ENCODE measurements at places on chromosomes 4 and X.
A peak's percentile ranks its signal among the peaks of the same experiment; 100 is the strongest.

GRCh38 chrX:81348388-81348787, 146.5 kb downstream of the SH3BGRL start:
- DNase-seq = no peak

- no peak for DNase-seq
These were observed 185.9 kb downstream of the STK32B start for GRCh38 chr4:5237086-5237660.

GRCh38 chr4:15920723-15921591, 17.6 kb downstream of the FGFBP1 start:
- no peak for DNase-seq

DNA sequence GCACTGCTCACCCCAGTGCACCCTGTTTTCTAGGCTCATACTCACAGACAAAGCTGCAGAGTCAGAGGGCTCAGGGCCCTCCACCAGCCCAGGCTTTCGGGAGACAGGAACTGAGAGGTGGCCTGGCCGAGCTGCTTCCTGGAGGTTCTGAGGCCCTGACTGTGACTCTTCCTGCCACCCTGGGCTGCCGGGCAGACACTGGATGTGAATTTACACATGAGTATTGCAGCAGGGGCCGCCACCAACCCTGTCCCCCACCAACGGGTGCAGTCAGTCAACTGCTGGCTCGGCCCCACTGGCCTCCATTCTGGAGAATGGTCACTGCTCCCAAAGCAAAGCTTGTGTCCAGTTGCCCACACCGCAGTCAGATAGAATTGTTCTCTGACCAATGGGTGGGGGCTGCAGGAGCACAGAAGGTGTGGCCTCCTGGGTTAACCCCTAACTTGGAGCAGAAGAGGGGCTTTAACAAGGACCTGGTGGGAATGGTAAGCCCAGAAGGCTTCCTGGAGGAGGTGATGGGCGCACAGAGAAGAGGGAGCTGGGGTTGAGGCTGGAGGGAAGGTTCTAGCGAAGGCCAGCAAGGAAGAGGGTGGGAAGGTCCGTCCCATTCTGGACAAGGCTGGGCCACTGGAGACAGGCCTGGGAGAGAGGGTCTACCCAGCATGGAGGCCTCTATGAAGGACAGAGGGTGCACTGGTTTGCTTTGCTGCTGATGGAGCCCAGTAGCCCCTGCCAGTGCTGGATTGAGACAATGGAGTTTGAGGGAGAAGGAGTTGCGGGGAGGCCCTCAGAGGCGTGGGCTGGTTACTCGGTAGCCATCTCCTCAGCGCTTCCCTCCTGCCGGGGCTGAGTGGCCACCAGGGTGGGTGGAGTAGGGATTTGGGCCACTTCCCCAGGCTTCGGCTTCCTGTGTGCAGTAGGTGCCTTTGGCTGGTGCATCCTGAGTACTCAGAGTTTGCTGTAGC, 135.3 kb downstream of the CPZ start:
- no peak for DNase-seq

DNA sequence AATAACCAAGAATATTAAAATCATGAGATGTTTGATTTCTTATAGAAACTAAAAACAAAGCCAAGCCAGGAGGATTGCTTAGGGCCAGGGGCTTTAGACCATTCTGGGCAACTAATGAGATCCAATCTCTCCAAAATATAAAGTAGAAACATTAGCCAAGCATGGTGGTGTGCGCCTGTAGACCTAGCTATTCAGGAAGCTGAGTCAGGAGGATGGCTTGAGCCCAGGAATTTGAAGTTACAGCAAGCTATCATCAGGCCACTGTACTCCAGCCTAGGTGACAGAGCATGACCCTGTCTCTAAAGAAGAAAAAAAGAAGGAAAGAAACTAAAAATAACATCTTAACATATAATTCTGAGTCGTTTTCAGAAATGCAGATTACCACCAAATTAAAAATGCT, 96.7 kb downstream of the NAF1 start:
- no peak for DNase-seq

- DNase-seq = no peak
These were observed 273.2 kb downstream of the EVC2 start for GRCh38 chr4:5435201-5435600.

GRCh38 chrX:34632384-34632783, 24.7 kb downstream of the TMEM47 start:
- no peak for DNase-seq

DNA sequence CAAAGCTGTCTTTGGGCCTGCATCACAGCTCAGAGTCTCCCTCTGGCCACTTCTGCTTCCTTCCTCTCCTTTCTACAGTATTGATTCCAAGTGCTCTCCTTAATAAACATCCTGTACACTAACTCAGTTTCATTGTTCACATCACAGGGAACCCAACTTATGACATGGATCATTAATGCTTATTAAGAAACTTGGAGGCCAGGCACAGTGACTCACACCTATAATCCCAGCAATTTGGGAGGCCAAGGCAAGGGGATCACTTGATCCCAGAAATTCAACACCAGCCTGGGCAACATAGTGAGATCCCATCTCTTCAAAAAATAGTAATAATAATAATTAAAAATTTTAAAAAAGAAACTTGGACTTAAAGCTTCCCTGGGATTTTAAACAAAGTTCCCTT, 89.2 kb upstream of the EFHC2 start:
- no peak for DNase-seq

- DNase-seq = no peak
These were observed 441.1 kb downstream of the KCNIP4 start for GRCh38 chr4:21507439-21507838.

GRCh38 chr4:20418861-20419451, 167.3 kb downstream of the SLIT2 start:
- no peak for DNase-seq

GRCh38 chr4:101787701-101788316, 2.7 kb upstream of the BANK1 start:
- no peak for DNase-seq

GRCh38 chrX:153830640-153831428, 490 bp upstream of the PDZD4 start:
- DNase-seq = no peak

DNA sequence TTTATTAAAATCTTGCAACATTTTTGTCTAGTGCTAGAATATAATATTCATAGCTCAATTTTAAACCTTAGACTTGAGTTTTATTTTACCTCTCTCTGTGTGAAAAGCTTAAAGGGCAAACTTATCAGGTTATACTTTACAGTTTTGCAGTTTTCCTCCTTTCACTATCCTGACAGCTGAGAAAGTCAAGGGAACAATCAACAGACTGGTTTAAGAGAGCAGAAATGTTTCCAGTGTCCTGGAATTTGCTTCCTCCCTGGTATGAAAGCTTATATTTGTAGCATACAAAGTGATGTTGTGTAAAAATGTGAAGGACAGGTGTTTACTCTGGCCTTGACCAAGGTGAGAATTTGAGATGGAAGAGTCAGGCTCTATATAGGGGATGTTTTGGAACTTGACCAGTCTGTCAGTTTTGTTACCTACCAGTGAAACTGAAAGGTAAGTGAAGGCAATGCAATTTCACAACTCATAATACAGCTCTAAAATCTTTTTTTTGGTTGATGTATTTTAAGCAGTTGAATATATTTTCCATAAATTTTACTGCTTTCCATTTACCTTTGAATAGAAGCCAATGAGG, 64.6 kb downstream of the FHIP1A start:
- DNase-seq = no peak

DNA sequence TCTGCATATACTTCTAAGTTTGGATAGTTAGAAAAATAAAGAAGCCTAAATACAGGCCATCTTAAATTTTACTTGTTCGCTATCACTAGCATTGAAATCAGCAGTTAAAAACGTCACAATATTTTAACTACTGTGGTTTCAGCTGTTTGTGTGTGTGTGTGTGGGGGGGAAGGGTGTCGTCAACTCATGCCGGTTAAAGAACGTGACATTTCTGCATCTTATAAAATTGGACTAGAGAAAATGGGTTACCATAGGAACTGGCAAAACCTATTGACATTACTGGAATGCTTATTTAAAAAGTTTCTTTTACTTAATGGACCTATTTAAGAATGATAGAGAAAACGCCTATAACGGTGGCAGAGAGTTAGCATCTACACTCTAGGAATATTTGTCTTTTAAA, 1.2 kb upstream of the CNKSR2 start:
- no peak for DNase-seq

DNA sequence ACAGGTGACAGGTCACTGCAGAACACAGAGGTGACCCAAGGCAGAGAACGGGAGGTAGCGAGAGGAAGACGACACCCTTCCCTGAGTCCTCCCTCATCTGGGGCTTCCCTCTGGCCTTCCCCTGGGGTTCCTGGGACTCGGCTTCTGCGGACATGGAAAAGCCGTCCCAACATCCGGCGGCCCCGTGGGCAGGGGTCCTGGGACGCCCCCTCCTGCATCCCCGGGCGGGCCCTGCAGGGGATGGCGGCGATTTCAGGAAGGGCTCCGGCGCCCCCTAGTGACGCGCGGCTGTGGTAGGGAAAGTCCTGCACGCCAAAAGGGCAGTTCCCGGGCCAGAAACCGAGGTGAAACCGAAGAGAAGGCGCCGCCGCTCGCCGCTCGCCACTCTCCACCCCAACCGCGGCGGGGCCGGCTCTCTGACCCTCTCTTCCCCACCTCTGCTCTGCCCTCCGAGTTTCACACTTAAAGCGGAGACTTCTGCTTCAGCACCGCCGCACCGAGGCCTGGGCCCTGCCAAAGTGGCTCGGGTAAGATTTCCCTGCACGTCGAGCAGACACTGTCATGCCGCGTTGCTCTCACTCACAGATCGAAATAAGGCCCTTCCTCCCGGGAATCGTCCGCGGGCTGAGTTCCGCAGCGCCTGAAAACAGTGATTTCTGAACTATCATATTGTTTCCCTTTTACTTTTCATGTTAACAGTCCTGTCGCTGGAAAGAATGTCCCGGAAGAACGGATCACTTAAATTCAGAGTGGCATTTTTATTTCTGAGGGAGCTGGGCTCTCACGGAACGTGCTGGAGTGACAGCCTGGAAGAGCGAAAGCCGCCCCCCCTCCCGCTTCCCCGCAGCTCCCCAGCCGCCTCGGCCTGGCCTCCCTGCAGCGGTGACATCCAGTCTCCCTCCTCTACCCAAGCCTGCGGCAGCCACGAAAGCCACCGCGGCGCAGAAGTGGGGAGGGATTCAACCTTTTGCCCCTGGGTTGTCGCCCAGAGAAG, 110.6 kb downstream of the DCTD start:
- DNase-seq = peak; percentile 85

DNA sequence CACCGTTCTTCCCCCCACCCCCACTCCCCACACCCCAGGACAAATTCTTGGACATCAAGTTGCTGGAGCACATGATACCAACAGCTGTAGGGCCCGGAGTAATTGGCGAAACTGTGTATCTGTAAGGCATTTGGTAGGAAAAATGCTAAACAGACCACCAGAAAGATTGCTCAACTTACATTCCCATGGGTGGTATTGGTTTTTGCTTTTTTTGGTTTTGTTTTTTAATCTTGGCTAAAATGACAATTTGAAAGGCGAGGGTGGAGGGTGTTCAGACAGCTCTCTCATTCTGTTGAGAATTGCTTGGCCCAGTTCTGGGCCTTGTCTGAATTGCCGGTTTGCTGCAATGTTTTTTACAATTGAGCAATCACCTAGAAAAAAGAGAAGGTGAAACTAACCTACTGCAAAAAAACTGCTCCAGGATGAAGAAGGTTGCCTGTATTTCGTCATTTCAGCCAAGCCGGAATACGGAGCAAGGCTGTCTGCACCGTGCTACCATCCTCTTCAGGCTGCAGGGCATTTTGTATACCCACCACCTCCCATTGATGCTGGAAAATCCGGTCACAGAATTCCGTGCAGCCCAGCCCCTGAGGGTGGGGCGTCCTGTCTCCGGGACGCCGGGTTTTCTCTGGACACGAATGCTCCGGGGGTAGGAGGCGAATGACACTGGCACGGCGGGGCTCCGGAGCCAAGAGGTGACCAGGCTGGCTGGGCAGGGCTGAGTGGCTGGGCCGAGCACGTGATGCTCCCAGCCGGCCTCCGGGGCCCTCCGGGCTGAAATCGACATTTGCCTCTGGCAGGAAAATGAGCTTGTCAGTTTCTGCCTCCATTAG, at the start of gene CLCN4:
CLCN4 (plus strand) TSS at position 777 of the 833 bp plus-strand sequence. CDS start 28,058 bp downstream, outside the sequence.
- DNase-seq = peak; percentile 34

- DNase-seq = peak; percentile 7
These were observed 44.8 kb upstream of the HMX1 start for GRCh38 chr4:8916351-8916885.

GRCh38 chr4:123452616-123453015, 56.0 kb downstream of the SPRY1 start:
- DNase-seq = no peak

- no peak for DNase-seq
These were observed 235.1 kb downstream of the QDPR start for GRCh38 chr4:17276776-17277175.

DNA sequence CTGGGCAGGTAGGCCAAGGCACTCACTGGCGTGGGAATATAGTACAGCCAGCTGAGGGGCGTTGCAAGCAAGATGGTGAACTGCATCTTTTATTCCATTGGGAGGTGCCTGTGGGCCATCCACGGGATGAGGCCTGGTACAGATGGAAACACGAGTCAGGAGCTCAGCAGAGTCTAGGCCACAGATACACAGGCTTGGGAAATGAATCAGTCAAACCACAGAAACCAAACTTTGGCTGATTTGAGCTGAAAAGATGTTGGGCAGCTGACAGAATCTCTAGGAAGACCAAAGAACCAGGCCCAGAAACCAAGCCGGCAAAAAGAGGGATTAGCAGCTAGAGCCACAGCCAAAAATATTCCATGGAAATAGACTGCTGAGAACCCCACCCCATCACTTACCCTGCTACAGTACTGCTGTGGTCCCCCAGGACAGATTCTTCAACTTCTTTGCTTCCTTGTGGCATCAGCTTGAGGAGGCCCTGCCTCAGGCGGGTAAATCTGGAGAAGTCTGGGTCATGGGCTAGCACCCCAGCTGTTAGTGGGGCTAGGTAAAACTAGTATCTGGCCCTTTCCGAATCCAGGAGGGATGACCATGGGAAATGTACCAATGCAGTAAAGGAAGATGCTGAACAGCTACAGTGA, 75.4 kb downstream of the TMEM131L start:
- no peak for DNase-seq
